Spleen (tissue), 13 donors: ENCODE measurements at places on chromosomes 6 and 20. TPM values are rescaled to one million over a fixed set of nuclear protein-coding genes. Genes with fewer than 3 reads are reported as not detected.

ME1 gene
- polyA plus RNA-seq: 1.8 TPM

COL21A1 gene
- polyA plus RNA-seq: 0.93 TPM

RAET1G gene
- polyA plus RNA-seq: not detected

GRCh38 chr6:149646599-149646998 lies 1.9 kb downstream of the KATNA1 start:
- no peaks in the 10 kb centered on the region for H3K27me3 ChIP-seq
- H3K4me3 ChIP-seq: no peak overlapping the region
- DNase-seq: no peak
- H3K36me3 ChIP-seq: no peaks in the 10 kb centered on the region
- peaks cover 34% of the 10 kb centered on the region for H3K4me1 ChIP-seq
- H3K27ac ChIP-seq: no peak overlapping the region

DNA sequence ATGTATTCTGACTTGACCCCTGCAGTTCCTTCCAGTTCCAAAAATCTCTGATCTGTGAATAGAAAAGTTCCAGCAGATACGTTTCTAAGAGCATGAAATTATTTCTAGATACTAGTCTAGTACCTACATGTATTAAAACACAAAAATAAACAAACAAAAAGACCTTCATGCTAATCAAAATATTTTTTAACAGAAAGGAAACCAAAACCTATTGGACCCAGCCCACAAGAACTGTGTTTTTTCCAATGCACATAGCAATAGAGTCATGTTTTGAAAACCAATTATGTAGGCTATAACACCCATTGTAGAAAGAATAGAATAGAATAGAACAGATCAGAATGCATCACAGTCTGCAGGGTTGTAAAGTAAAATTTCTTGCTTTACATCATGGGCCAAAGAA lies 158.6 kb upstream of the TNFAIP3 start:
- H3K36me3 ChIP-seq: no peaks in the 10 kb centered on the region
- peak overlapping the region; percentile 24 for H3K27ac ChIP-seq
- no peak for DNase-seq

DNA sequence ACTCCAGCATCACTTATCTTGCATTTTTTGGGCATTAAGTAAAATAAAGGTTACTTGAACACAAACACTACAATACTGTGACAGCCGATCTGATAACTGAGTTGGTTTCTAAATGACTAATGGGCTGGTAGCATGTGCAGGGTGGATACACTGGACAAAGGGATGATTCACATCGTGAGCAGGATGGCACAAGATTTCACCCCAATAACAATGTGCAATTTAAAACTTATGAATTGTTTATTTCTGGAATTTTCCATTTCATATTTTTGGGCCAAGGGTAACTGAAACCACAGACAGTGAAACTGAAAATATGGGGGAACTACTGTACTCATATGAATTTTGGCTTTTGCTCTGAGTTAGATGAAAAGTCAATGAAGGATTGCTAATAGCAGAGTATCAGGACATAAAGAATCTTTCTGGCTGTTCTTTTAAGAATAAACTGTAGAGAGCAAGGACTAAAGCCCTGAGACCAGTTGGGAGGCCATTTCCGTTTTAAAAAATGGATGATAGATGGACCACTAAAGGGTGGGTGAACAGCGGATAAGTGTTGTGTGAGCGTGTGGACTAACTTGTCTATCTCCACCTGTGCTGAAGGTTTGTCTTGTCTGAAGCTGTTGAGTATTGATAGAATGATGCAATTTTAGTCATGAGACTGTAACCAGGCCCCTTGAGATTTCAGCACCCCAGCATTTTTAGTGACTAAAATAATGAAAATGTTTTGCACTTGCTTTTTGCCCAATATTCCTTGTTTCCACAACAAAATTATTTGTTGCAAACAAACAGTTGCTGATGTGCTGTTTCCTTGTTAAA lies 8.2 kb downstream of the SPINT3 start:
- no peaks in the 10 kb centered on the region for H3K36me3 ChIP-seq
- H3K4me3 ChIP-seq: no peak overlapping the region
- DNase-seq: no peak
- H3K27me3 ChIP-seq: no peaks in the 10 kb centered on the region
- no peaks in the 10 kb centered on the region for H3K4me1 ChIP-seq
- no peak overlapping the region for H3K27ac ChIP-seq

CGA gene
- polyA plus RNA-seq: not detected

GRCh38 chr20:33853507-33853813 lies 42.3 kb downstream of the CHMP4B start:
- H3K36me3 ChIP-seq: peaks cover 64% of the 10 kb centered on the region
- peak; percentile 61 for DNase-seq
- no peak overlapping the region for H3K27ac ChIP-seq
- no peak overlapping the region for H3K4me3 ChIP-seq
- no peaks in the 10 kb centered on the region for H3K4me1 ChIP-seq

- no peaks in the 10 kb centered on the region for H3K4me1 ChIP-seq
- no peak overlapping the region for H3K27ac ChIP-seq
- H3K27me3 ChIP-seq: no peaks in the 10 kb centered on the region
- no peak overlapping the region for H3K4me3 ChIP-seq
- peak; percentile 20 for DNase-seq
Measured at GRCh38 chr20:50318710-50319109, 128.1 kb downstream of the CEBPB start.

DNA sequence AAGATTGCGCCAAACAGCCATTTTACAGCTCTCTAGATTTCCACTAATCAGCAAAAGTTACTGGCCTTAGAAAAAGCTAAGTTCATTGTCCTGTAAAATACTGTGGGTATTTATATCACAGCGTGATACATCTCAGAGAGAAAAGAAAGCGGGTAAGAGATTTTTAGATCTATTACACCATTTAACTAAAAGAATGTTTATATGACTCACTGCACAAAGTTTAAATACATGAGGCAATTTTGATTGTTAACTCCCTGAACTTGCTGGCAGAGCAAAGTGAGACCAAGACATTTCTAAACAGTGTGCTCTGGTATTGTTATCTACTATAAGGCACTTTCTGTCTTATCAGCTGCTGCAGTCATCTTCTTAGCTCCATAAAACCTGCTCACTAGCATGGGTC lies 314.3 kb downstream of the EPHA7 start:
- H3K27ac ChIP-seq: no peak overlapping the region
- H3K27me3 ChIP-seq: no peaks in the 10 kb centered on the region
- no peak overlapping the region for H3K4me3 ChIP-seq
- H3K4me1 ChIP-seq: no peaks in the 10 kb centered on the region
- no peak for DNase-seq
- H3K36me3 ChIP-seq: no peaks in the 10 kb centered on the region

DNA sequence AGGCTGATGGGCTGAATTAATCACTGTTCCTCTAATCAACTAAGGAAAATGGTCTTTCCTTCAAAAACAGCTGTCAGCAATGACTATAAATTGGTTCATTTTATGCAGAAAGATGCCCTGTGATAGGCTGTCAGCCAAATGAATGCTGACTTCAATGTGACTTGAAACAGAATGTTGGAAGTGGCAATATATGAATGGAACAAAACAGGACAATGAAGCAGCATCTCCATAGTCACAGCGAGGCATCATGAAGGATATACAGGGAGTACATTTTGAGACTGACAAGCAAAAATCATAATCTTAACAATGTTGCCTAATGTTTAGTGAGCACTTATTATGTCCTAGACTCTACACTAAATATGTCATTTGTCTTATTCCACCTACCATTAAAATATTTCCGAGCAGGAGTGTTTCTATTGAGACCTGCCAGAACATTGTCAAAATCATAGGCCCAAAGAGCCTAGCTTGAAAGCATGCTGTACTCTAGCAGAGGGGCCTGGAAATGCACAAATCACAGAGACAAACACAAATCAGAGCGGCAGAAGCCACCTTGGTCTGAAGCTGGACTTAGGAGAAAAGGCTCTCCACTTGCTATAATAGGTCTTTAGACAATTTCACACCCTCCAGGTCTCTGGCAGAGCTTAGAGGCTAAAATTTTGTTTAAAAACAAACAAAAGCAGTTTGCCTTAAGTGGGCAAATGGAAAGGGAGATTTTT lies 63.3 kb downstream of the FAM50B start:
- no peak for DNase-seq
- no peak overlapping the region for H3K4me3 ChIP-seq
- H3K27me3 ChIP-seq: peaks cover 14% of the 10 kb centered on the region
- H3K4me1 ChIP-seq: no peaks in the 10 kb centered on the region
- H3K36me3 ChIP-seq: no peaks in the 10 kb centered on the region

GRCh38 chr6:53640361-53640760 lies 25.2 kb downstream of the KLHL31 start:
- H3K4me1 ChIP-seq: no peaks in the 10 kb centered on the region
- H3K36me3 ChIP-seq: no peaks in the 10 kb centered on the region
- H3K27me3 ChIP-seq: no peaks in the 10 kb centered on the region

GRCh38 chr6:19432966-19433498 lies 404.1 kb upstream of the ID4 start:
- H3K27ac ChIP-seq: no peak overlapping the region
- no peak for DNase-seq
- no peaks in the 10 kb centered on the region for H3K4me1 ChIP-seq

GRCh38 chr6:137808191-137808590 lies 58.9 kb upstream of the TNFAIP3 start:
- no peaks in the 10 kb centered on the region for H3K27me3 ChIP-seq
- no peaks in the 10 kb centered on the region for H3K36me3 ChIP-seq
- DNase-seq: no peak
- peaks cover 34% of the 10 kb centered on the region for H3K4me1 ChIP-seq
- no peak overlapping the region for H3K27ac ChIP-seq

BTN1A1 gene
- 0.33 TPM for polyA plus RNA-seq
